ENCODE measurements at places on chromosomes 2 and 18. TPM values are rescaled to one million over a fixed set of nuclear protein-coding genes. Genes with fewer than 3 reads are reported as not detected.
A peak's percentile ranks its signal among the peaks of the same experiment; 100 is the strongest.

DNA sequence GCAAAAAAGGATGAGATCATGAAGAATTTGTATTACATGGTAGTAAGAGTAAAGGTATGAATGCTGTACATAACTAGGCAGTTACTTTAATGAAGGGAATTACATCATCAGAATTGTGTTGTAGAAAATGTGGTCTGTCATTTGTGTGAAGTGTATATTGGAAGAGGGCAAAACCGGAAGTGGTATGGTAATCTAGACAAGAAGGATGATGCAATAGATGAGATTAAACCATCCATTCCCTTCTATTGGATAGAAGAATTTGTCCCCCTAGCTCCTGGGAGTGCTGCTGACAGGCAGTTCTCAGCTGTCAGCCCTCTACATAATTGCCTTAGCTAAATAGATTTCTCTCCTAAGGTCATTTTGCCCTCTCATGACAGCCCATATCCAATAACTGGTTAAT, 55.9 kb upstream of the BARD1 start:
- no peak for DNase-seq

DNA sequence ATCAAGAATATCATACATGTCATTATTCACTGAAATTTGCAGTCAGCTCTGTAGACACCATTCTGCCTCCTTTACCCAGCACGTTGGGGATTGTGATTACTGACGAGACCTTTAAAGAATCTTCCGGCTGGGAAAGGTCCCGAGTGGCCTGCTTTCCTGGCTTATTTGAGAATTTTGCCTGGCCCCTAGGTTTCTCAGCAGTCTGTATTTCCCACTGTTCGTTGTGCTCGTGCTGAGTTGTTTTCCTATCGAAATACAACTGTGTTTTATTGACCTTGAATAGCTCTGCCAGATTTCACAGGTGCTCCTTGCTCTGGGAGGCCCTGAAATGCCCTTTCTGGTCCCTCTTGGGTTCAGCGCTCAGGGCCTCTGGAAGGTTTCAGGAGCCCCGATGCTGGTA, 94.9 kb downstream of the AGAP1 start:
- no peak for DNase-seq

DNA sequence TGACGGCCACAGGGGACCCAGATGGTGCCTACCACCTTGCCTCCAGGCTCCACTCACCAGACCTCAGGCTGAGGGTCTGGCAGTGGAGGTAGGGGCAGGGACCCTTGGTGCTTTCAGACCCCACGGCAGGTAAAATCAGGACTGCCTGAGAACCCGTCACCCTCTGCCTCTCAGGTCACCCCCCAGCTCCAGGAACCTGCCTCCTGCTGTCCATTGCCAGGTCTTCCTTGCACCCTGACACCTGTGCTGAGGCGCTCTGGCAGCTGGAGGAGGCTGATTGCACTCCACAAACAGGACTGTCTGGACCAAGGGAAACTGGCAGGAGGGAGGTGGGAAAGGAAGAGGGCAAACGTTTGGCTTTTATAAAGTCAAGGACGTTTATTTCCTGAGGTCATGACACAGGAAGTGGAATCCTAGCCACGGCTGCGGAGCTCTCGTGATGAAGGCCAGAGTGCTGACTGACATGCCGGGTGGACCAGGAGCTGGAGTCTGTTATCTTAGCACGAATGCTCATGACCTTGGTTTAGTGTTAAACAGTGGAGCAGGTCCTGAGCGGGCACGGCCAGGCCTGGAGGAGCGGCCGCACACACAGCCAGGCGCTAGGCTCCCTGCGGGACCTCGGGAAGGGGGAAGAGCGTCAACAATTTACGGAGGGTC, 40.5 kb downstream of the ANO7 start:
- DNase-seq, result no peak

- DNase-seq, result no peak
Observed at GRCh38 chr2:219831957-219832356, 204.5 kb downstream of the SLC4A3 start.

DNA sequence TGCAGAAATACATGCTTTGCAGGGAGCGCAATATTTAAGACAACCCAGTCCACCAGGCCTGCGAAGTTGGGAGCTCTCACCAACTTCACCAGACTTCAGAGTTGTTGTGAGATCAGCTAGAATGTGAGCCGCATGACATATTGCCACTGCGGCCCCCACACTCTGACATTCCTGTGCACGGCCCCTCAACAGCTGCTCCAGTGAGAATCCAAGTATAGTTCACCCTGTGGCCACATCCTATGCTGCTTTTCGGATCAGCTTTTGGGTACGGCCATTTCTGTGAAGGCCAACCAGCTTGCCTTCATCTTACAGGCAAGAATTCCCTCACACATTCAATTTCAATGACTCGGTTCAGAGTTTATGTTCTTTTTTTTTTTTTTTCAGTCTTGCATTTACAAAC, 177.8 kb downstream of the SOX11 start:
- no peak for DNase-seq

DNA sequence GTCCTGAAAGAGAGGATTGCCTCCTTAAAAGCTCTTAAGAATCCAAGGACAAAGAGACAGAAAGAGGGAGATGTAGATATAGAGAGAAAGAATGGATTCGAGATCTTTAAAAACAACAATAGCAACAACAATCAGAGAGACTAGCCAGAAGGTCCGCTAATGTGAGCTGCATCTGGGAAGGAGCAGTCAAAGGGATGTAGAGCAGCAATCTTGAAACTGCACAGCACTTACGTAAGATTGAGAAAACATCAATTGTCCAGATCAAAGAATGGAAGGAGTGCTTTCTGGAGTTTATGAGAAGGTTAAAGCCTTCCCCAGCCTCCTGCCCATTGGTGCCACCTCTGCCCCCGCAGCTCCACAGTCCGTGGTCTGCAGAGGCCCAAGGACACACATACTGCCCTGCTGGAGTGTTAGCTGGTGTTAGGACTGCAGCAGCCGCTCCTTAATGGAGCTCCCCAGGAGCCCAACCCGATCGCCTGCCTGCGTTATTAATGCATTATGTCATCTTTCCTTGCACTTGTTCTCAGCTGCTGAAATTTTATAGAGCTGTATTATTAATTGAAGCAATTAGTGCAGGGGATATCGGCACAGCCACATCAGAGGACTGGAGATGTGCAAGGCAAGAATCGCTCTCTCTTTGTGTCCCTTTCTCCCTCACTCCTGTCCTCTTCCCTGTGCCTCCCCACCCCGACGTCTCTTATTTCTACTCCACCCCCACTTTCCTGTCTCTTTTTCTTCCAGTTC, 94.2 kb upstream of the STPG4 start:
- no peak for DNase-seq

DNA sequence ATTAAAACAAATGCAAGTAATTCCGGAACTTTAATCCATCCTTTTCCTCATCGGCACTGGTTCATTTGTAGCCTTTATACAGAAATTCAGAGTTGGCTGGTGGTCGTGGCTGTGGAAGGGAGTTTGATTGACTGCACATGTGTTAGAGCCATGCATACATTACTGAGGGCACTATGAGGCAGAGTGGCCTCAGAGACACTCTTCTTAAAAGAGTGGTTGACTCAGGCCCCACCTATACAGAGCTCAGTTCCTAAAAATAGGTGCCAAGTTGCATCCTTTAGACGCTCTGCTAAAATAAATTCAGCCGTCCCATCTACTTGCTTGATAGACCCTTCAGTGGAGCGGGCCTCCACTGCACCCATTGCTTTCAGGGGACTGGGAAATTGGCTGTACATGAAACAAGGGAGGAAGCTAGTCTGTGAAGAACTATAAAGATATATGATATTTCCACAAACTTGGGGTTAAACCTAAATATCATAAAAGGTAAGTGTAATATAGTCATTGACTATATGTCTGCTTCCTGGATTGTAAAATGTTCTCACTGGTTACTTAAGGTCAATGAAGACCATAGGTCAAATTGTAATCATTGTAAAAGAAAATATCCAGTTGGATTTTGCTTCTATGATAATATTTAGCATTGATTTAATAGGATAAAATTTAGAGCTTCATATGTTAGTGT, 298.9 kb downstream of the XIRP2 start:
- no peak for DNase-seq

DNA sequence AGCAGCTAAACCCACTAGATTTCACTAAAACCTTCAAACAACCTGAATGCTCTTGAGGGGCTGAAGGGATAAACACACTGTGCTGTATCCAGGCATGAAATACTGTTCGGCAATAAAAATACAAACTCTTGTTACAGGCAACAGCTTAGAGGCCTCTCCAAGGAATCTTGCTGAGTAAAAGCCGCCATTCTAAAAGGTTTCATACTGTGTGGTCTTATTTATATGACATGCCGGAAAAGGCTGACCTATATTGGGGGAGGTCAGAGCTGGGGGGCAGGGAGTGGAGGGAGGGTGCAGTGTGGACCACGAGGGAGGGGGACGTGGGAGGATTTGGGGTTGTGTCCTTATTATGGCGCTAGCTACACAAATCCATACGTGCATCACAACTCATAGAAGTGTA, 136.2 kb downstream of the MBP start:
- no peak for DNase-seq

DNA sequence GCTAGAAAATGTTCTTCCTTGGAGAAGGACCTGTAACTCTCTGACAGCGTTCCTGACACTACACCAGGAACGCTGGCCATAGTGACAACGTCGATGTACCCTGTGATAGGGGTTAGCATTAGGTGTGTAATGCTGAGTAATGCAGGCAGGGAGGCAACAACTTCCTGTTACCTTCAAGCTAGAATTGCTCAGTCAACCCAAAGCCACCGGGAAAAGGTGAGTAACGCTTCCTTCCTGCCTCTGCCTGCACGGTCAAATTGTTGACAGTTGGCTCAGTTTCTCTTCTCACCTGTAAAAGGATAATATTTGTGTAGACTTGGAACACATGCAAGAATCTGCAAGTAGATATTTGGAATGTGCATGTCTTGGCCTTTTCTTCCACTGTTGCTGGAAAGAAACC, 12.7 kb downstream of the FAM110C start:
- no peak for DNase-seq

- no peak for DNase-seq
Observed at GRCh38 chr2:186688813-186689212, 5.0 kb upstream of the FAM171B start.

DNA sequence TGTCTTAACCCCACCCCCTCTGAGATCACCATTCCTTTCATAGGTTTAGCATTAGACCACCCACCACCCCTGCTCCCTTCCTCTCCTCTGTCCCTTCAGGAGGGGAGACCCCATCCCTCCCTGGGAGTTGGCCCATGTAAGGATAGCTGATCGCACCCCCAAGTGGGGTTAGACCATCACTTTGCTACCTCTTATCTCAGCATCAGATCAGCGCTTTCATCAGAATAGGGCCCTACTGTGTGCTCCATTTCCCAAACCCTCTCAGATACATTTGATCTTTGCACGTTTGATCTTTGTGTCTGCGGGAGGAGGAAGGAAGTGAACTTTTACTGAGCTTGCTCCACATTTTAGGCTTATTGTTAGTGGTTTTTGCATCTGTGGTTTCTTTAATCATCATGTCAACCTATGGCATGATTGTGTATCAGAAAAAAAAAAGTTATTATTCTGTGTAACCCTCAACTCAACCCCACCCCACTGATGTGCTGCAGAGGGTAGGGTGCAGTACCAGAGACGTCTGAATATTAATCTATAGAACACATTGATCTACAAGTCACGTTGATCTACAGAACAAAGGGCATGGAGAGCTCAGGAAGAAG, 81.2 kb downstream of the PDCL3 start:
- peak; percentile 17 for DNase-seq

DNA sequence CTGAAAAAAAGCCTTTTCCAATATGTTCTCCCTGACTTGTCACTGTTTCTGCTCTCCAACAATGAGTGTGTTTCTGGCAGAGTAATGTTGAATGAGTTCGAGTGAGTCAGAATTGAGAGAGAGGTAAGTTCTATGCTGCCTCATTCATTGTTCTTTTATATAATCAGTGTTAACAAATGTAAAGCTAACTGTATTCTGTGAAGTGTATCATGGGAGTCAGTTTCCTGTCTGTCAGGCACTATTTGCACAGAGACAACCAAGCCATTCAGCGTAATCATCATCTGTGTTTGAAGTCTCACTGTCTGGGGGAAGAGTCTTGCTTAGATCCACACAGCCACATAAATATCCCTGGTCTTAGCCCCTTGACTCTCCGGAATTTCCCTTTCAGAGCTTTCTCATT, 22.0 kb upstream of the UPP2 start:
- no peak for DNase-seq

- no peak for DNase-seq
Observed at GRCh38 chr18:46474487-46475389, 182.3 kb downstream of the LOXHD1 start.

DNA sequence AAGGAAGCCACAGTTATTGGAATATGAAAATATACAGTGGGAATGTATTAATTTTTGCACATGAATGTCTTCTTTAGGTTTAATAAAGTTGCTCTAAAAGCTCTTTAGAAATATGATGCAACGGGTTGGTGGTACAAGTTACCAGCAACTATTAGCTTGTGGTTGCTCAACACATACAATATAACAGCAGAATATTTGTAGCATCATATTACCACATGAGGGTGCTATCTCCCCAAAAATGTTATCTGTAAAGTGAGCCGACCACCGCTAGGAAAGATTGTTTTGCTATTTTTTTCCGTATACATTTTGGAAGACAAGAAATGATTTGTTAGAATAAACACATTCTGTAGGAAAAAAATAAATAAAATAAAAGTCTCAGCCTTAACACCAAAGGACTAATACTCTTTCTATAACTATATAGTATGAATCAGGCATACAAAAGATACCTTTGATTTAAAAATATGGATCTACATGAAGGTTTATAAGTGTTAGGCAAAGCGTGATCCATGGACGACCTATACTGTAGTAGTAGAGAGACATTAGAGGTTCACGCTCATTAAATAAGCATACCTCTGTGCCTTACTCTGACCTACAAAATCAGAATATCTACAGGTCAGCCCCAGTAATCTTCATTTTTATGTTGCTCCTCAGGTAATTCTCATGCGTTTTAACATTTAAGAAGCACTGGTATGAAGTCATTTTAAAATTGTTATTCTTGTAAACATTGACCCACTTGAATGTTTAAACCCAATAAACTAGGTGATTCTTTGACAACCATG, 1110.6 kb upstream of the ACVR2A start:
- DNase-seq, result no peak

DNA sequence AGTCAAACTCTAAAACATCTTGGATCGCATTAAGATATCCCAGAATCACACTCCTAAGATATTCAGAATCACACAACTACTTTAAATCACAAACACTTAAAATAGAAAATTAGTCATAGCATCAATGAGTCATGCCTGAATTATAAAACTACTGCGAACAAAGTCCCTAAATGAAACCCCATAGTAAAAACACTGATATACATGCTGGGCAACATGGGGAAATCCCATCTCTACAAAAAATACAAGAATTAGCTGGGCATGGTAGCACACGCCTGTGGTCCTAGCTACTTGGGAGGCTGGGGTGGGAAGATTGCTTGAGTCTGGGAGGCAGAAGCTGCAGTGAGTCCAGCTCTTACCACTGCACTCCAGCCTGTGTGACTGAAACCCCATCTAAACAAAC, 101.7 kb downstream of the COBLL1 start:
- DNase-seq, result no peak

- no peak for DNase-seq
Observed at GRCh38 chr2:185306119-185306518, 432.5 kb upstream of the FSIP2 start.

Gene RBKS
- 1.5 TPM for total RNA-seq

Gene AMER3
- total RNA-seq, result not detected

Gene HTR2B
- not detected for total RNA-seq

Gene THUMPD2
- 14.0 TPM for total RNA-seq

Gene SNORC
- total RNA-seq, result 3.6 TPM

Gene TWIST2
- not detected for total RNA-seq

Gene UGT1A5
- total RNA-seq, result not detected

Gene UPP2
- not detected for total RNA-seq

Gene CRYBA2
- total RNA-seq, result not detected
